ENCODE measurements at places on chromosomes 7 and 10. TPM values are rescaled to one million over a fixed set of nuclear protein-coding genes. Genes with fewer than 3 reads are reported as not detected.

VIPR2 gene
- not detected for total RNA-seq

EN2 gene
- 0.07 TPM for total RNA-seq

RSPH10B gene
- total RNA-seq = not detected

SEMA4G gene
- total RNA-seq = 4.7 TPM

MMD2 gene
- not detected for total RNA-seq

ADAMTS14 gene
- 1.6 TPM for total RNA-seq

IL2RA gene
- 0.34 TPM for total RNA-seq

HOXA2 gene
- 1.1 TPM for total RNA-seq

STAMBPL1 gene
- 5.2 TPM for total RNA-seq

SHH gene
- 4.5 TPM for total RNA-seq

OR2A12 gene
- not detected for total RNA-seq

HMX3 gene
- not detected for total RNA-seq

STK32C gene
- total RNA-seq = 12.2 TPM

ZCWPW1 gene
- total RNA-seq = 1.8 TPM

OR9A2 gene
- not detected for total RNA-seq

PRDX3 gene
- total RNA-seq = 143 TPM

TRIM50 gene
- not detected for total RNA-seq

FANK1 gene
- 5.3 TPM for total RNA-seq

PTPN20 gene
- 5.5 TPM for total RNA-seq

STOX1 gene
- 0.21 TPM for total RNA-seq

DRGX gene
- total RNA-seq = not detected

DGKB gene
- 0.41 TPM for total RNA-seq

SORBS1 gene
- total RNA-seq = 4.0 TPM

CCL24 gene
- total RNA-seq = not detected
